ENCODE measurements at places on chromosomes 4 and X.

DNA sequence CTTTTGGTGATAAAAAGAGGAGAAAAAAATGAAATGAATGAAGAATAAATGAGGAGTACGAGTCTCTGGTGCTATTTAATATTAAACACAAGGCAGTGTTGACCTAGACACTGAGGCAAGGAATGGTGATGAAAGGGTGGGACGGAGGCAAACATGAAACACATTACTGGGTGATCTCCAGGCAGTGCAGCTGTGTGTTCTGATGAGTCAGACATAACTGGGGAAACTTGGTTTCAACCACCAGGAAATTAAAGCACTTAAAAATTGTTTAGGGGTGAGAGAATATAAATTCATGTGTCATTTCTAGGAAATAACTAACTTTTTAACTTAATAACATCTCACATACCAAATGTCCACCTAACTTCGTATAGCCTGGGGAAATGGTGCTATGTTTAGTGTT is 19.7 kb upstream of the CXCL6 start:
- DNase-seq, result no peak

DNA sequence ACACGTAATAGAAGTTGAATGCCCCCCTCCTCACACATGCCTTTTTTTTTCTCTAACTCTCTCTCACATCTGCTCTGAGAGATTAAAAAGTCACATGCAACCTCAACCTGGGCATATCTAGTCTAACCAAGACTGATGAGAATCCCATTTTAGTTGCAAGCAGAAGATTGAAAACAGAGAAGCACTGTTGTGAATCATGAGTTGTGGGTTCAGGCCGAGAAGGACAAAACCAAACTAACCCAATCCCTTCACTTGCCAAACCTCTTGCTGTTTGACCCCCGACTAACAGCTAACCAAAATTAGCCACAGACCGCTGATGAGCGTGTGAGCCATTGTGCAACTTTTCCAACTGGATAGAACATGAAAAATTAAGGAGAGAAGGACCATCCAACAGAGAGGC is 31.8 kb downstream of the CXCL1 start:
- no peak for DNase-seq

DNA sequence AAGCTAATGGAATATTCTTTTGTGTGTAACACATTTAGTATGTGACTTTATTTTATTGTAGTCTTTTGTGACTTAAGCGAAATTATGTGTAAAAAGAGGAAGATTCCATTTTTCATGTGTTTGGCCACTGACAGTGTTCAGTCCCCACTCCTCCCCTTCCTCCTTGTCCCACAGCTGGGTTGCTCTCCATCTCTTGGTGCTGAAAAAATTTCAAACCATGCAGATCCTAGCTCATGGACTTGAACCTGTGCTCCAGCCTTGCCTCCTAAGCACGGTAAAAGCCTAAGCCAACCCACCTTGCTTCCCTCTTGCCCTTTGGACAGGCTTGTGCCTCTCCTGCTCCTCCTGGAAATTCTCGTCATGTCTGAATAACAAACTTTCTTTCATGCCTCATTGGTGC is 2008.5 kb upstream of the TENM3 start:
- no peak for DNase-seq

DNA sequence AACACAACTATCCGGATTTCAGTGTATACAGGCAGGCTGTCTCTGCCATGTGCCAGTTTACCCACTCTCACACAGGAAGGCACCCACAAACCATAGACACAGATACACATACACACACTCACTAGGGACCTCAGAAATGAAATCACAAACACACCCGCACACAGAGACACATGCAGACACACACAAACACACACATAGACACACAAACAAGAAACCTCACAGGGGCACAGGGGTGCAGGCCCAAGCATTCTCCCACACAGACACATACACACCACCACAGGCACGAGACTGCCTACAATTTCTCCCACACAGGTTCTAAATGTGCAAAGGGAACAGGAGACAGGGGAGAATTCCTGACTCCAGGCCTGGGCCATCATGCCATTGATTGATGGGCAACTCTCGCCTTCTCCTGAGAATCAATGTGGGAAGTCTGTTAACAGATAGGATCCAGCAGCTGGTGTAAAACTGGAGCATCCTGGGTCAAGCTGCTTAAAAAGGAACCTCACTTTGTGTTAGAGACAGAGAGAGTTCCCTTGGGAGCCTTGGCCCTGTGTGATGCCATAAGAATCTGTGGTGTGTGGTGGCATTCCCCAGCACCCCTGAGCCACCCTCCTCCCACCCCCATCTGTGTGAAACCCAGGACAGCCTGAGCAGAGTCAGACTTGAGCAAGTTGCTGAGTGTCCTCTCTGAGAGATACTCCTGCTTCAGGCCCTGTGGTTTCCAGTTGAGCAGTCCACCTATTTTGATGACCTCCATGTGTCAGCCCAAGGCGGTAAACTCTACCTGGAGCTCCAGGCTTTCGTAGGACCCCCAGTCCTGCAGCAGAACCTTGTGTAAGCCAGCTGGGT is 33.9 kb downstream of the NBDY start:
- no peak for DNase-seq

DNA sequence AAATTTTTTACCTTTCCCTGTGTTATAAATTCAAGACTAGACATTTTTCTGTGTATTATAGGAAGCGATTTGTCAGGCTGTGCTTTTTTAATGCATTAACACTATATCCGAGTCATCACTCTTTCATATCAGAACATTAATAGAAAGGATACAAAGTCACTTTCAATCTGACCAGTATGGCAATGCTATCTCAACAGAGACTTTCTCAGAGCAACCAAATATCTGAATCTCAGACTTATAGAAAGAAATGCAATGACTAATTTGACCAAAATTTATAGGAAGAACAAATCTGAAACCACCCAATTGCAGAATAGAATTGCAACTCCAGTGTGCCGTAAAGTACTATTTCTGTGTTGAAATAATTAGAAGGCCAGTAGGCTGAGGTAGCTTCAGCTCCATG is 473 bp upstream of the TKTL2 start:
- DNase-seq, result no peak

GRCh38 chrX:143461606-143462005 is 55.7 kb downstream of the SPANXN3 start:
- no peak for DNase-seq

DNA sequence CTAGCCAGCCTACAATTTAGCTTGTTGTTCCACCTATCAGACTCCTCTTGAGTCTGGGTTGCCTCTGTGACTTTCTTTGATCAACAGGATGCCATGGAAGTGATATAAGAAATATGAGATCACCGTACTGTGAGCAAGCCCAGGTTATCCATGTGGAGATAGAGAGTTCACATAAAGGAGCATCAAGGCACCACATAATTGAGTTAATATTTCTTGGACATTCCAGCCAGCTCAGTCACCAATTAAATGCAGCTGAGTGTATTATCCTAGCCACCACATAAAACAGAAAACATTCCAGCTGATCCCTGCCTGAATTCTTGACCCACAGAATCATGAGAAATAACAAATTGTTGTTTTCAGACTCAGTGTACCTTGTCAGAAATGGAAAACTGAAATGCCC is 253.6 kb downstream of the PPP1R2C start:
- no peak for DNase-seq

DNA sequence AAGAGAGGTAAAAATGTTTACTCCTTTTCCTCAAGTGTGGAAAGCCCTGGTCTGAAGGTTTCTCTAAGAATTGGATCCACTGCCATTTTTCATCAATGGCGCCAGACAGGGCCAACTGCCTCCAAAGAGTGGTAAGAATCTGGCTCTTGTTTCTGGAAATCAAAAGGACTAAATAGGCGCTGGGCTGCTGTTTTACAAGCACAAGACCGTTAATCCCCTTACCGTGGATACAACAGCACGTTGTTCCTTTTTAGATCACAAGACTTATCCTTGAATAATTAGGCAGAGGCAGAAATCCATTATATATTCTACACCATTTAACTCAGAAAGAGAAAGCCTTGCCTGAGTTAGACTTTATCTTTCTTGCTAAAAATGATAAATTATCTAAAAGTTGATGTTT is 10.6 kb downstream of the CLTRN start:
- DNase-seq, result no peak

DNA sequence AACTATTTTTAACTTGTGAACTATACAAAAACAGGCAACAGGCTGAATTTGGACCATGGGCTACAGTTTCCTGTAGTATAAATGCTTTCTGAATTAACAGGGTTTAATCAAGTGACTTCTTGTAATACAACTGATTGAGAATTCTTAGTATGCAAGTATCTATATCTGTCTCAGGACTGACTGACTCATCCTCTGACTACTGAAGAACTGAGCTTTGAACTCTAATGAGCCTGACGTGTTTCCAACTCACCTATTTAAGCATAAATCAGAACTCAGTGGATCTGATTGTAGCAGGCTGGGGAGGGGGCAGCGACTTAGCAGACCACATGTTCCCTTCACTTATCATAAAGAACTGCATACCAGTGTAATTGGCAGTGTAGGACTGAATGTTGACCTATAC is 7.8 kb downstream of the SPATA4 start:
- DNase-seq, result no peak

Data from GOT3 (cell line).